Thymus (tissue), 14 donors: ENCODE measurements at places on chromosomes 2 and 18.

- no peaks in the 10 kb centered on the region for H3K36me3 ChIP-seq
- no peaks in the 10 kb centered on the region for H3K27me3 ChIP-seq
- DNase-seq, result no peak
- H3K27ac ChIP-seq, result no peak overlapping the region
- H3K4me1 ChIP-seq, result no peaks in the 10 kb centered on the region
- H3K4me3 ChIP-seq, result no peak overlapping the region
These were observed 121.8 kb downstream of the PMAIP1 start for GRCh38 chr18:60021556-60021955.

DNA sequence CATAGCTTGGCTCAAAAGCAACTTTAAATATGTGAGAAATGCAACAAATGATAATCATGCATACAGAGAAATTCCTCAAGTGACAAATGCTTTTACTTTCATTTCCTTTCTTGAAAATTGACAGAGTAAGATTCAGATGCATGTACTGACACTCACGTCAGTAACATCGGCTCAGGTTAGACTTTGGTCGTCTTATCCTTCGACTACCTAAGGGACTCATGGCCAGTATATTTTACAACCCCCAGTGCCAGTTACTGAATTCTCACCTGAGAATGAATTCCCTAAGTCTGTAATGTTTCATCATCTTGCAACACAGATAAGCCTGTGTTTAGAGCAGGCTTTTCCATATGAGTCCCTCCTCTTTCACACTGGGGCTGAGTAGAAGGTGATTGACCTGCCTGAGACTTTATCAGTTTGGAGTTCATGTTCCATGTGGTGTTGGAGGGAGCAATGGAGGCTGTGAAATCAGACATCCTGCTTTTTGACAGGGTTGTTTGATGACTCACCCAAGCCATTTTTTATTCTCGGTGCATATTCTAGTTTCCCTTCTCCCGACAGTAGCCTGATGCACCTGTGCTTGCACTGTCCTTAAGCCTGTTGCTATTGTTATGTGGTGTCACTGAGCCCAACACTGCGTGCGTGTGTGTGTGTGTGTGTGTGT, 30.5 kb upstream of the ATP8B1 start:
- no peaks in the 10 kb centered on the region for H3K27me3 ChIP-seq
- no peak overlapping the region for H3K27ac ChIP-seq
- H3K36me3 ChIP-seq, result no peaks in the 10 kb centered on the region

GRCh38 chr2:161379740-161380139, 36.4 kb upstream of the TBR1 start:
- no peaks in the 10 kb centered on the region for H3K4me1 ChIP-seq
- no peaks in the 10 kb centered on the region for H3K27me3 ChIP-seq
- no peaks in the 10 kb centered on the region for H3K36me3 ChIP-seq
- no peak for DNase-seq
- no peak overlapping the region for H3K27ac ChIP-seq
- H3K4me3 ChIP-seq, result no peak overlapping the region

GRCh38 chr2:1685078-1685956, 59.0 kb downstream of the PXDN start:
- no peak for DNase-seq
- no peaks in the 10 kb centered on the region for H3K36me3 ChIP-seq
- H3K4me3 ChIP-seq, result no peak overlapping the region
- H3K27me3 ChIP-seq, result no peaks in the 10 kb centered on the region
- H3K4me1 ChIP-seq, result no peaks in the 10 kb centered on the region
- no peak overlapping the region for H3K27ac ChIP-seq

- H3K36me3 ChIP-seq, result no peaks in the 10 kb centered on the region
- no peaks in the 10 kb centered on the region for H3K4me1 ChIP-seq
- H3K27me3 ChIP-seq, result no peaks in the 10 kb centered on the region
- H3K27ac ChIP-seq, result no peak overlapping the region
- no peak for DNase-seq
- no peak overlapping the region for H3K4me3 ChIP-seq
These were observed 85.8 kb downstream of the TCF4 start for GRCh38 chr18:55501982-55502710.

GRCh38 chr2:74873012-74873665, 39.2 kb downstream of the HK2 start:
- no peaks in the 10 kb centered on the region for H3K27me3 ChIP-seq
- DNase-seq, result no peak
- peaks cover 3% of the 10 kb centered on the region for H3K4me1 ChIP-seq
- H3K4me3 ChIP-seq, result no peak overlapping the region

- H3K27ac ChIP-seq, result no peak overlapping the region
- peaks cover 3% of the 10 kb centered on the region for H3K4me1 ChIP-seq
- no peak for DNase-seq
- no peaks in the 10 kb centered on the region for H3K36me3 ChIP-seq
- no peaks in the 10 kb centered on the region for H3K27me3 ChIP-seq
These were observed 46.3 kb downstream of the QPCT start for GRCh38 chr2:37390777-37391176.

DNA sequence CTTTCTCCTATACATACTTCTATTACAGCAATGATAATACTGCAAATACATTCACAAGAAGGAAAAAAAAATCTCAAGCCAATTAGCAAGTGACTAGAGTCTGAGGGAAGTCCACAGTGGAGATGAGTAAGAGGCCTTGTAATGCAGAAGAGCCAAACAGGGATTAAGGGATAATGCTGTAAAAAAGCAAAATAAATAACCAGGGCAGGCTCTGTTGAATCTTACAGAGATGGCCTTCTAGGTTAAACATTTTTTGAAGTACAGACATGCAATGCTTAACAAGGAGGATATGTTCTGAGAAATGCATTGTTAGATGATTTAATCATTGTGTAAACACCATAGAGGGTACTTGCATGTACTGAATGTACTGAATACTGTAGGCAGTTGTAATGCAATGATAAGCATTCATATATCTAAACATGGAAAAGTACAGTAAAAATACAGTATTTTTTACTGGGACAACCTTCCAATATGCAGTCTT, 122.1 kb upstream of the RMDN2 start:
- no peaks in the 10 kb centered on the region for H3K36me3 ChIP-seq
- H3K4me1 ChIP-seq, result no peaks in the 10 kb centered on the region
- no peak for DNase-seq
- H3K27ac ChIP-seq, result no peak overlapping the region
- H3K27me3 ChIP-seq, result no peaks in the 10 kb centered on the region

DNA sequence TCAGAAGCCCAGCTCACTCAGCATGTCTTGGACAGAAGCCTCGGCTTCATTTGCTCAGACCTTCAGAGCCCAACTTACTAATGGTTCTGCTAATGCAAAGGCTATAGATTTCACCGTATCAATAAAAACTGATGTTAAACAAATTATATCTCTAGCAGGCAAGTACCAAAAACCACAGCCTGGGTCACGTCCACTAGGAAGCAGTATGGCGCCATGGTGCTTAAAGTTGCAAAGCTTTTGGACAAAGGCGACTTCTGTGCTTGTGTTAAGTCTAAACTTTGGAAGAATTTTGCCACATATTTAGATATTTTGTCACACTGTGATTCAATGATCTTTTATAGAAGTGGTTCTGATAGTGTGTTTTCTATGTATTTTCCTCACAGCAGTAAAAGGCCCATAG, 276.8 kb upstream of the PARD3B start:
- H3K27me3 ChIP-seq, result no peaks in the 10 kb centered on the region
- no peak overlapping the region for H3K4me3 ChIP-seq
- no peaks in the 10 kb centered on the region for H3K36me3 ChIP-seq
- peaks cover 6% of the 10 kb centered on the region for H3K4me1 ChIP-seq
- no peak overlapping the region for H3K27ac ChIP-seq

DNA sequence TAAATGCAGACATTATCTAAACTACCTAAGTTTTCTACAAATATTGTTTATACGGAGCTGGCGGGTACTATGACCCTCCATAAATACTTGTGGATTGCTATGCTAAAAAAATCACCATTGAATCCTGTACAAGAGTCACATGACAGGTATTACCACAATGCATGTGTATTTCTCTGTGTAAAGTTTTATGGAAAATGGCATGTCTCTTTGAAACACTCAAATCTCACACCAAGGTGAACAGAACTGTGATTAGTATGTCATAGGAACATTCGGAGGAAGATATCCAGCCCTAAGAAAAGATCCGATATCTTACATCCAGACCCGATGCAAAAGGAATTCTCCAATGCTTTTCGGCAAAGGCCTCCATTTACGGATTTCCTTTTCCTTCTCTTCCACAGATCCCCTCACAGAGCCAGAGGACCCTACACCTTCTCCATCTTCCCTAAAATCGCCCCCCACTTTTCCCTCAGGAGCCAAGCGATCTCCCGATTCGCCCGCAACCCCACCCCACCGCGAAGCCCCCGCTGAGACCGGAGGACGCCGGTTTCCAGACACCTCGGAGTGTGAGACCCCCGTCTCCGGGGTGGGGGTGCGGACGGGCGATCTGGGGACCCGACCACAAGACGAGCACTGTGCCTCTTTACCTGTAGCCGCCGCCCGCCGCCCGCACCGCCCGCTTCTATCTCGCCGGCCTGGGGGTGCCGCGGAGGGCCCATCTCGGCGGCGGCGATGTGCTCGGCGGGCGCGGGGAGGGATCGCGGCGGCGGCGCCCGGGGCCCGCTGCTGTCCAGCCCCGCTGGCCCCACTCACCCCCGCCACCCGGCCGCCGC, 1.2 kb downstream of the SAP130 start:
- H3K4me1 ChIP-seq, result peaks cover 11% of the 10 kb centered on the region
- no peak for DNase-seq
- H3K27ac ChIP-seq, result peak overlapping the region; percentile 79
- no peaks in the 10 kb centered on the region for H3K36me3 ChIP-seq
- H3K4me3 ChIP-seq, result peak overlapping the region; percentile 79
- H3K27me3 ChIP-seq, result no peaks in the 10 kb centered on the region

GRCh38 chr2:84314250-84314649, 144.8 kb downstream of the SUCLG1 start:
- H3K4me1 ChIP-seq, result no peaks in the 10 kb centered on the region
- DNase-seq, result no peak
- no peaks in the 10 kb centered on the region for H3K36me3 ChIP-seq
- H3K27ac ChIP-seq, result no peak overlapping the region
- no peaks in the 10 kb centered on the region for H3K27me3 ChIP-seq
- no peak overlapping the region for H3K4me3 ChIP-seq

GRCh38 chr2:237524631-237525030, 37.6 kb downstream of the MLPH start:
- H3K36me3 ChIP-seq, result no peaks in the 10 kb centered on the region
- DNase-seq, result no peak
- no peaks in the 10 kb centered on the region for H3K27me3 ChIP-seq
- H3K4me3 ChIP-seq, result no peak overlapping the region
- no peaks in the 10 kb centered on the region for H3K4me1 ChIP-seq
- no peak overlapping the region for H3K27ac ChIP-seq

GRCh38 chr2:60353863-60354262, 199.6 kb downstream of the BCL11A start:
- peak overlapping the region; percentile 68 for H3K27ac ChIP-seq
- no peak overlapping the region for H3K4me3 ChIP-seq
- H3K36me3 ChIP-seq, result no peaks in the 10 kb centered on the region
- DNase-seq, result no peak
- peaks cover 33% of the 10 kb centered on the region for H3K4me1 ChIP-seq

- no peaks in the 10 kb centered on the region for H3K4me1 ChIP-seq
- peak overlapping the region; percentile 8 for H3K27ac ChIP-seq
- DNase-seq, result no peak
- no peaks in the 10 kb centered on the region for H3K36me3 ChIP-seq
- no peak overlapping the region for H3K4me3 ChIP-seq
These were observed 12.9 kb downstream of the GPR17 start for GRCh38 chr2:127658641-127659407.

DNA sequence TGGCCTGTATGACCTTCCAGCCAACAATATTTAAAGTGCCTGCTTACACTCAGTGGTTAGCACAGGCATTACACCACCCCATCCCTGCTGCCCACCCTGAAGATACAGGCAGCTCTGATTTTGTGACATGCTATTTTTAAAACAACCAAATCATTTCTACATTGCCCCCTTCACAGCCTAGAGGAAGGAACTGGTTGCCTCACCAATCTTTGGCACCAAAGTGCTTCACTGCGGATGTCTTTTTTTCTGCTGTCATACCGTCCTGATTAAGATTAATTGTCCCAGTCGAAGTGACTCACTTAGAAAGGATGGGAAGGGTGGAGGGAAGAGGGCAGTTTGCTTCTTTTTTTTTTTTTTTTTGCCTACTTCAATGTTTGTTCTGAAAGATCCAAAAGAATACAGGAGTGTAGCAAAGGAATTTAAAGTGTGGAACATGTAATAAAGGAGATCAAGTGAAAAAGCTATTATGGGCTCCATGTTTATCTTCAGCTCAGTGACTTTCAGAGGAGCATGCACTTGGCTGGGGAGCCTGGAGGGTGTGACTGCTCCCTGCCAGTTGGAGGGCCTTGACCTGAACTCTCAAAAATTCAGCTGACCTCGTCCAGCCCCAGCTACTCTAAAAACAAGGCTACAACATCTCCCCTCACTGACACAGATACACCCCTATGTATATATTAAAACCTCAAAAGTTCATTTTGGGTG, 501.1 kb upstream of the TNP1 start:
- H3K4me1 ChIP-seq, result no peaks in the 10 kb centered on the region
- H3K36me3 ChIP-seq, result no peaks in the 10 kb centered on the region
- H3K4me3 ChIP-seq, result no peak overlapping the region
- no peaks in the 10 kb centered on the region for H3K27me3 ChIP-seq
- H3K27ac ChIP-seq, result peak overlapping the region; percentile 58

GRCh38 chr2:216189410-216189809, 80.3 kb downstream of the XRCC5 start:
- no peaks in the 10 kb centered on the region for H3K4me1 ChIP-seq
- H3K36me3 ChIP-seq, result peaks cover 21% of the 10 kb centered on the region
- DNase-seq, result no peak
- H3K27me3 ChIP-seq, result no peaks in the 10 kb centered on the region

DNA sequence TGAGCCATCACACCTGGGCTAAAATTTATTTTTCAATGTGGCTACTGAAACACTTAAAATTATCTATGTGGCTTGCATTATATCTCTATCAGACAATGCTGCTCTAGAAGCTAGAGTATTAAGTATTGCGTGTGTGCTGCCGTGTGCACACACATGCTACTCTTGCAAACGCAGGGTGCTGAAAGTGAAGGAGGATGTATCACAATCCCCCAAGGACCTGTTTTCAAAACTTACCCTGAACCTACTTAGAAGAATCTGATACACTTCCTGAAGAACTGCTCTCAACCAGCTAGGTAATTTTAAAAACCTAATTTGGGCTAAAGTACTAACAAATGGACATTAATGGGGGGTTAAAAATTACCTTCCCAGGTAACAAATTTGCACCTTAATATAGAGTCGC, 66.5 kb downstream of the EPHA4 start:
- H3K4me1 ChIP-seq, result peaks cover 6% of the 10 kb centered on the region
- no peak for DNase-seq
- H3K4me3 ChIP-seq, result no peak overlapping the region
- no peaks in the 10 kb centered on the region for H3K27me3 ChIP-seq

- no peaks in the 10 kb centered on the region for H3K27me3 ChIP-seq
- H3K27ac ChIP-seq, result no peak overlapping the region
- H3K4me3 ChIP-seq, result no peak overlapping the region
- no peaks in the 10 kb centered on the region for H3K4me1 ChIP-seq
- no peak for DNase-seq
These were observed 28.1 kb downstream of the USP37 start for GRCh38 chr2:218540015-218540414.

- H3K4me3 ChIP-seq, result no peak overlapping the region
- no peaks in the 10 kb centered on the region for H3K36me3 ChIP-seq
- no peaks in the 10 kb centered on the region for H3K27me3 ChIP-seq
These were observed 19.9 kb downstream of the MBOAT2 start for GRCh38 chr2:8983571-8983970.
